ENCODE measurements at places on chromosomes 2 and 18.

DNA sequence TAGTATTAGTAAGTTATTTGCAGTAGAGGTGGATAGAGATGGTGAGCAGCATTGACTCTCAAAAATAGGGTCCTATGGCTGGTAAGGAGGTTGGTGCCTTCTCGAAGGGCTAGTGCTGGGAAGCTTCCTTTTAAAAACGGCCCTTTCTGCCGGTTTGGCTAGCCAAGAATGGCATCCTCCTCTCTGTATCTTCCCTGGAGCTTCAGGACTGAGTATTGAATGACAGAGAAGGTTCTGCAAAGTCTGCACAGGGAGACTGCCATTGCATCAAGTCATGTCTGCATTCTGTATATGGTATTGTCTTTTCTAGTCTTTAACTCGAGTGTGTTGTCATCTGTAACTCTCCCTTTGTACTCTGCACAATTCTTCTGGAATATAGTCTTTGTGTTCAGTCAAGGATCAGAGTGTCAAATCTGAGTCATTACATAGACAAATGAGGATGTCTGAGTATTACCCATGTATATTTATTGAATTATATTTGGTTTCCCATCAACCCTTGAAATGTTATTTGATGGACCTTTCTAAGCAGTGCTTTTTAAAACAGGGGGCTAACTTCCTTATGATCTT is 1.1 kb downstream of the LDLRAD4 start:
- no peak for DNase-seq

GRCh38 chr2:152826581-152827279 is 108.3 kb downstream of the ARL6IP6 start:
- no peak for DNase-seq

DNA sequence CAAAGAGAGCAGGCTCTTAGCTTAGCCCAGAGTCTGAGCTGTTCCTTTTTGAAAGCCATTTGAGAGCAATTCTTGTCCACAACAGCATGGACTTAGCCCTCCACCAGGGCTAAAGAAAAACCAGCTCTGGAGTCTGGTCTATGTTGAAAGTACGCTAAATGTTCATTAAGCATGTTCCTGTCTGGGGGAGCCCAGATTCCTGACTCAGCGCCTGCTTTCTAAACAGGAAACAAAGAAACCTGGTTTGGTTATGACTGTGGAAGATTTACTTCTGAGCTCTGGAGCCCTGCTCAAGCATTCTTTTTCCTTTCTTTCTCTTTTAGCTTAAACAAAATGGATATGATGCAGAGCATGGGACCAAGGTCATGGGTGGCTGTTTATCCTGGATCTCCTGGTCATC is 279.8 kb downstream of the RBM43 start:
- DNase-seq: no peak

- DNase-seq: no peak
Measured at GRCh38 chr2:29837925-29838324, 83.5 kb downstream of the ALK start.

- no peak for DNase-seq
Measured at GRCh38 chr2:217016796-217017419, 157.0 kb upstream of the TNP1 start.

DNA sequence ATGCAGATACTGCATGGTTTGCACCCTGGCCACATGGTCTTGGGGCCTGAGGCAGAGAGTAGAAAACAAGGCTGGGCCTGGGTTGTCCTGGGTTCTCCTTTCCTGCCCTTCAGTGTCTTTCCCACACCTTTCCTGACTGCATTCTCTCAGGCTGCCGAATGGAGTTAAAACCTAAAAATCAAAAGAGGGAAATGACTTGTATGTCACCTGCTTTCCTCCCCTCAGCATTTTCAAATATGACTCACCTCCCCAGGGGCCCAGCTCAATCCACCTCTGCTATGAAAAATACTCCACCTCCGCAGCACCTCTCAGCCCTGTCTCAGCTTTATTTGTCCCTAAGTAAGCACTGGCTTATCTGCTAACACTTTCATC is 457.8 kb upstream of the MEX3C start:
- no peak for DNase-seq

DNA sequence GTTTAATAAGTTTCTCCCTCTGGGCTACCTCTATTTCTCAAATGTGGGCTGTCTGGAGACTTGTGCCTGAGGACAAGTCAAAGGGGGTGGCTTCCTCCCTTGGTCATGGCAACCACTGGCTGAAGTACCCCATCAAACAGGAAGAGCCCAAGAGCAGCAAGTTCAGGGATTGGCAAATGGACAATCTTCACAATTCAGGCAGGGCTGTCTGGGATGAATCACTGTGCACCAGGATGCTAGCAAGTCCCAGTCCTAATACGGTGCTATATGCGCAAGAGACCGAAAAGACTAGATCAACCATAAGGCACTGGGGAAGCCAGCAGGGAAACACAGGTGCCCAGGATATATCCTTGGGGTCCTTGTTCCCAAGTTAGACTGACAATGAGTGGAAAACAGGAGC is 75.5 kb downstream of the ANTXR1 start:
- no peak for DNase-seq

DNA sequence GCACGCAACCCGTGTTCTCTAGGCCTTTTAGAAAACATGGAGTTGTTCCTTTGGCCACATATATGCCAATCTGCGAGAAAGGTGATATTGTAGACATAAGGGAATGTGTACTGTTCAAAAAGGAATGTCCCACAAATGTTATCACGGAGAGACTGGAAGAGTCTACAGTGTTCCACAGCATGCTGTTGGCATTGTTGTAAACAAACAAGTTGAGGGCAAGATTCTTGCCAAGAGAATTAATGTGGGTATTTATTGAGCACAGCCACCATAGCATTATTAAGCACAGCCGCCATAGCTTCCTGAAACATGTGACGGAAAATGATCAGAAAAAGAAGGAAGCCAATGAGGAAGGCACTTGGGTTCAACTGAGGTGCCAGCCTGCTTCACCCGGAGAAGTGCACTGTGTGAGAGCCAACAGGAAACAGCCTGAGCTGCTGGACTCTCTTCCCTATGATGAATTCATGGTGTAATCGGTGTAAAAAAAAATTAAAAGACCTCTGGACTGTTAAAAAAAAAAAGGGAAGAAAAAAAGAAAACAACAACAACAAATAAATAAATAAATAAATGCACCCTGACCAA is 29.0 kb upstream of the REL start:
- DNase-seq: no peak

GRCh38 chr2:37105150-37105549 is 20.8 kb downstream of the GPATCH11 start:
- DNase-seq: no peak

- DNase-seq: no peak
Measured at GRCh38 chr18:64474255-64474654, 325.4 kb upstream of the LINC00305 start.

DNA sequence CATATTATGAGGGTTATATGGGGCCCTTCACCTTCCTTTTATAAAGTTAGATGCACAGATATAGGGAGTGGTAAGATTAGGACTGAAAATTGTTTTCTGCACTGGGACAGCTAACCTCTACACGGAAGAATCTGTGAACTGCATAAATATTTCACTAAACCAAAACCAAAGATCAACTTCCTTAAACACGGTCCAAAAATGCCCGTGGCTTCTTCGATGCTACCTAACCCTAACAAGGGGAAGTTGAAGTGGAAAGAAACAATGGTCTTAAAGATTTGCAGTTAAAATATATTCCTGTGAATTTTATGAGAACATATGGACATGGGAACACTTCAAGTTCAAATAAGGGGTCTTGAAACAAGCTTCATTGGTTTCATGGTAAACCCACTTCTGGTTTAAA is 33.3 kb upstream of the PAX3 start:
- DNase-seq: no peak

DNA sequence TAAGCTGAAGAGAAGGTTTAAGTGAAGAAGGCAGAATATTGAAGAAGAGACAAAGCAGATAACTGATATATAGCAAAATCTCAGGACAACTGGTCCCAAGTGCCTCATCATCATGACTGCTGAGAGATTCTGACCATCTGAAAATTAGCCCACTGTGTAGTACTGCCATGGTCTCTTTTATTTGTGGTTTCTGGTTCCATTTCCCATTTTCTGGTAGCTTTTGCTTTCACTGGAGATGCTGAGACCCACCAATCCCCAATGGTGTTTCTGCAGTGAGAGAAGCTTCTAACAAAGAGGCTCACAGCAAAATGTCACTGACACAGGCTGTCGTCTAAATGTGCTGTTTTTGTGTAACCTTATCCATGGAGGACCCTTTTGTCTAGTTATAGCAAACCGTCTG is 79.5 kb downstream of the TMEM163 start:
- DNase-seq: no peak

DNA sequence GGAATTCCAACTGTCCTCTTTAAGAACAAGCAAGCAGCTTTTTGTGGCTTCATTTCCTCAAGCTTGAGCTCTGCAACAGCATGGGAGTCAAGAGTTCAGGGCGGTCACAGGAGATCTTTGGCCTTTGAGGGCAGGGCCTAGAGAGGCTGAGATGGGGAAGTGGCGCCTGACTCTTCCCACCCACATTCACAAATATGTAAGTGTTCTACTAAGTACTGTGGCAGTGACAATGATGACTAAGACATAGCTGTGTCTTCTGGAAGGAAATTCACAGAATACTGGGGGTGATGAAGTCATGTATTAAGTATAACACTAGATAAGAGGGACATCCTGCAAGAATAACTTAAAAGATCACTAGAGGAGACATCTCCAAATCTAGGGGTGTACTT is 15.0 kb downstream of the RND3 start:
- DNase-seq: no peak

GRCh38 chr2:32798829-32799228 is 147.9 kb upstream of the LTBP1 start:
- DNase-seq: no peak

DNA sequence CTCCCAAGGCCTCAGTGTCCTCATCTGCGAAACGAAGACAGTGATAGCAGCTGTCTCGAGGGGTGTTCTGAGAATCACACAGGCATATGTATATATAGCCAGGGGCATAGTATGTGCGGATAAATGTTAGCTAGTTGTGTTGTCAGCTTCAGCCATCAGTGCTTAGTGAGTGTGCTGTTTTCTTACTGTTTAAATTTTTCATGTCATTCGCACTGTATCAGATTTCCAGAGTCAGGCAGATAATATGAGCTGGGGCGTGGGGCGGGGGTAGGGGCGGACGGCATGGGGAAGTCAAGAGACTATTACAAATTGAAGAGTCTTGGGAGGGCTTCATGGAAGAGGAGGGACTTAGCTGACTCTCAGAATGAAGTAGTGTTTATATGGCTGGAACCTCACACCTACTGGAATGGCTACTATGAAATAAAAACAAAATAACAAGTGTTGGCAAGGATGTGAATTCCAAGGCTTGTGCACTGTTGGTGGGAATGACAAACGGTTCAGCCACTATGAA is 7.0 kb downstream of the TRAPPC12 start:
- no peak for DNase-seq

- no peak for DNase-seq
Measured at GRCh38 chr2:56749152-56749752, 565.5 kb downstream of the CCDC85A start.

GRCh38 chr18:46207985-46208384 is 103.8 kb downstream of the HAUS1 start:
- no peak for DNase-seq

- no peak for DNase-seq
Measured at GRCh38 chr18:9016633-9017166, 85.8 kb upstream of the NDUFV2 start.

DNA sequence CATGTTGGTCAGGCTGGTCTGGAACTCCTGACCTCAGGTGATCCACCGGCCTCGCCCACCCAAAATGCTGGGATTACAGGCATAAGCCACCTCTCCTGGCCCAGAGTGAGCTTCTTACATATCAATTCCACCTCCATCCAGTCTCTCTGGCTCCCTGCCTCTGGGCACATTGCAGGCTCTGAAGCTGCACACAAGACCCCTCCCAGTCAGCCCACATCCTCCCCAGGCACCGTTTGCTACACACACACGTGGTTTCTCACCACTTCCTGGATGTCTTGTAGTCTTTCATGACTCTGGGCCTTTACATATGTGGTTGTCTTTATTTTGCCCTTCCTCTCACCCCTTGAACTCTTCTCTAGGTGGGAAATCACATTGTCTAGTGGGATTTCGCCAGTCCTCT is 64.0 kb upstream of the CABLES1 start:
- no peak for DNase-seq

DNA sequence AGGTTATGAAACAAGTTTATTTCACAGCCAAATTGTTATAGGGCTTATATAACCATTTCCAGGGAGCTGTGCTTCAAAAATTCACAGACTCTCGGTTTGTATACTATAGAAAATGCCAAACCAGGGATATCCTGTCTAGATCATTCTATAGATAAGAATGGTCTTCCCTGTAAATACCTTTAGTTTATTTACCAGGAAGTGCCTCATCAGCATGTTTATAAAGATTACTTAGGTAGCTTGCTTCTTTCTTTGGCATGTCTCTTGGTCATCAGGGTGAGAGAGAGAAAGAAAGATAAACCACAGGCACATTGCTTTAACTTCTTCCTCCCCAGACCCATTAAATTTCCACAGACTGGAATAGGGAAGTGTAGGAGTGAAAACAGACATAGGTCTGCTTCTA is 439.4 kb downstream of the SPAG16 start:
- DNase-seq: no peak

GRCh38 chr18:75441896-75442295 is 14.4 kb upstream of the SMIM21 start:
- DNase-seq: no peak

- no peak for DNase-seq
Measured at GRCh38 chr2:39153312-39153711, 32.5 kb upstream of the SOS1 start.

- no peak for DNase-seq
Measured at GRCh38 chr2:209960676-209961630, 41.5 kb upstream of the RPE start.

- no peak for DNase-seq
Measured at GRCh38 chr2:58860586-58860985, 619.5 kb upstream of the FANCL start.

DNA sequence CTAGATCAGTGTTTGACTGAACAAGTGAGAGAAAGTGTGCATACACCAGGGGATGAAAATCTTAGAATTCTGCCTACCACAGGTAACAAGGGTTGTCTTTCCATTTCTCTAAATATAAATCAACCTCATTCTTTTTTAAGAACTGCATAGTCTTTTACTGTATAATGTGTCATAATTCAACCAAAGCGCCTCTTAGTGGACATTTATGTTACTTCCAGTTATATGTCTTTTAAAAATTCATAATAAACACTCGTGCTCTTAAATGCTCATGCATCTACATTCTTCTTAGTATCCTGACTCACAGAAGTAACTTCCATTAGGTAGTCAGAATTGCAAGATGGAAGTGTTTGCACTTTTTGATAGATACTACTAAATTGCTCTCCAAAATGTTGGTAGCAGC is 76.2 kb downstream of the CHRNA1 start:
- no peak for DNase-seq

DNA sequence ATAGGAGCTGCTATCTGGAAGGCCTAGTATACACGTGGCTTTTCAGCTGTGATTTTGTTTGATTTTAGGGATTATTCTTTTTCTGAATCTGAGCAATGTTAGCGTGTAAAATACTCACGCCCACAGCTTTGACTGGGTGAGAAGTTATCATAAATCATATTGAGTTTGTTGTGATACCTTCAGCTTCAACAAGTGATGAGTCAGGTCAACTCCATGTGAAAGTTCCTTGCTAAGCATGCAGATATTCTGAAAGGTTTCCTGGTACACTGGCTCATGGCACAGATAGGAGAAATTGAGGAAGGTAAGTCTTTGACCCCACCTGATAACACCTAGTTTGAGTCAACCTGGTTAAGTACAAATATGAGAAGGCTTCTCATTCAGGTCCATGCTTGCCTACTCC is at the start of gene GKN1:
TSS of gene GKN1 (plus strand) at position 386 of the 400 bp plus-strand sequence. CDS start 42 bp downstream, outside the sequence.
- no peak for DNase-seq
